ENCODE measurements at places on chromosomes 5 and 9. TPM values are rescaled to one million over a fixed set of nuclear protein-coding genes. Genes with fewer than 3 reads are reported as not detected.

The CTNND2 gene
- not detected for polyA plus RNA-seq

The DDX31 gene
- polyA plus RNA-seq: 17.3 TPM

The LRRC19 gene
- polyA plus RNA-seq: not detected

The GOLGA2 gene
- polyA plus RNA-seq: 36.5 TPM

The ANXA2R gene
- polyA plus RNA-seq: 0.07 TPM

The UNC13B gene
- 10.1 TPM for polyA plus RNA-seq

The SSNA1 gene
- 88.5 TPM for polyA plus RNA-seq

The PCDHA1 gene
- polyA plus RNA-seq: 0.01 TPM

The BHMT2 gene
- polyA plus RNA-seq: 0.03 TPM

The WDR38 gene
- polyA plus RNA-seq: not detected

The BTNL9 gene
- polyA plus RNA-seq: 0.03 TPM
